Erythroblast (primary cell): ENCODE measurements at places on chromosomes 1 and 21.

- DNase-seq, result no peak
Measured at GRCh38 chr1:76390456-76390855, 315.9 kb downstream of the ST6GALNAC3 start.

- no peak for DNase-seq
Measured at GRCh38 chr1:71417421-71417820, 336.6 kb upstream of the ZRANB2 start.

DNA sequence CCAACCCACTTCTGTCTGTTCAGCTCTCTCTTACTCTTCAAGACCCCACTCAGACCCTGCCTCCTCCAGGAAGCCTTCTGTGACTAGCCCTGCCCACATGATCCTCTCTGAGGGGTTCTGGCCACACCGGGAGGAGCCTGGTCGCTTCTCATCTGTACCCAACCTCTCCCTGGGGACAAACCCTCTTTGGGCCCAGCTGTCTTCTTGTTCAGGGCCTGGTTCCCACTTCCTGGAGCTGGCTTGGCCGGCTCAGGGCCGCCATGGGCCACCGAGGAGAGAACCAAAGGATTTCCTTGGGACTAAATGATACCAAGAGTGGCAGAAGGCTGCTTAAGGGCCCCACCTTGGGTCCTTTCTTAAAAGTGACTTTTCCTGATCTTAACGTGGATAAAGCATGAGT is 124.7 kb upstream of the ZBTB40 start:
- DNase-seq, result no peak

DNA sequence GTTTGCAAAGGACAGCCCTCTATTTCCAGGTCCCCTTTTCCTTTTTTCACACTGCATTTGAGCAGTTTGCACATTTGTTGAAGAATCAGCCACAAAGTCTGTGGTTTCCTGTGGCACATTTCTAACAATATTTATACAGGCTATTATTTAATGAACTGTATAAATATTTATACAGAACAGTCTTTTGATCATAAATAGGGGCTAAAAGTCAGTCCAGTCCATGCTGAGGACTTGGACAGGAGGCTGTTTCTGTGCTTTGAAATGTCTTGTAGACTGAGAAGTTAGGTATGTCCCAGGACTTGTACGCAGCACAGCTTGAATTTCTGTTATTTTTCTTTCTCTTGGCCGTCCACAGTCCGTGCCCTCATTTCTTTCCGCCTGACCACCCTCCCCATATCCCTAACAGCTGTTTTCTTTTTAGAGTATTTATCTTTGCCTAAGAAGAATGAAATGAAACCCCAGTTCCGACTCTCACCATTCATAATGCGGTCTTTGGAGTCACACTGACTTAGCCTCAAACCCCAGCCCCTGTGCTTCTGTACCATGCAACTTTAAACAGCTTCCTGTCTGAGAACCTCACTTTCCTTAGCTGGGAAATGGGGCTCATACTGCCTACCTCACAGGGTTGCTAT is 19.7 kb downstream of the FGGY start:
- DNase-seq, result no peak

- DNase-seq, result no peak
Measured at GRCh38 chr1:6301526-6301925, 40.6 kb upstream of the GPR153 start.

- DNase-seq, result no peak
Measured at GRCh38 chr1:35925741-35926140, 5.2 kb upstream of the AGO3 start.

DNA sequence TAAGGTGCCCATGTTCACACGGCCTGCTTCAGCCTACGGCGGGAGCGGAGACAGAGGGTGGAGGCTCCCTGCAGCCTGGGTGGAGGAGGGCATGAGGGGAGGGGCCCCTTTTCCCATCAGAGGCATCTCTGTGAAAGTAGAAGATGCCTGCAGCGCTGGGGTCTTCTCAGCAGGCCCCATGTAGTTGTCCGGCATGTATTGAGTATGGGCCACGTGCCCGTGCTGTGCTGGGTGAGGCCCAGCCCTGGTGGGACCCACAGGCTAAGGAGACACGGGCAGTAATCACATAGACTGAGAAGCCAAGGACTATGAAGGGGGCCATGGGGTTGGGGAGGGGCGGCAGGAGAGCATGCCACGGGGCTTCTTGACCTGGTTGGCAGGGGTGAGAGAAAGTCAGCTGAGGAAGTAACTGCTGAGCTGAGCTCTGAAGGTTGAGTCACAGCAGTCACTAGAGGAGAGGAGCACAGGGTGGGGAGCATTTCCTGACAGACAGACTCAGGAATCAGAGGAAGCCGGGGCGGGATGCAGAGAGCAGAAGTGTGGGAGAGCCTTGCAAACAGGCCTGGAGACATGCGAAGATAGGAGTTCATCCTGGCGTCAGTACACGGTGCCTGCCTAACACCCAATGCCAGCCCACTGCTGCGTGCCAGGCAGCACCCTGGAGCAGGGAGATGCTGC is 21.6 kb downstream of the PSEN2 start:
- no peak for DNase-seq

DNA sequence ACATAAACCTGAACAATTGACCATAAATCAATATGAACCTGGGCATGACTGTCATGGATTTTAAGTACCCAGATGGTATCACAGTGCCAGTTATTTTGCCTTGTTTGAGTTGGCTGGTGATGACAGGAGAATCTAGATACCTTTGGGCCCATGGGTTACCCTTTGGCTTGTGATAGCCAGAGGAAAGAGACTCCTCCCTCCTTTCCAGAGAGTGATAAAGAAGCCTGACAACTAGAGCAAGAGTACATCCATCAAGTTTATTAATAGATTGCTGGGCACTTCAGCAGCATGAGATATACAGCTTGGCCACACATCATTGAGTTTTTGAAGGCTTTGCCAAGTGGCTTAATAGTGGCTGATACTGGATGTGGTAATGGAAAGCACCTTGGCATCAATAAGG is 6.6 kb upstream of the FMO3 start:
- DNase-seq, result no peak

DNA sequence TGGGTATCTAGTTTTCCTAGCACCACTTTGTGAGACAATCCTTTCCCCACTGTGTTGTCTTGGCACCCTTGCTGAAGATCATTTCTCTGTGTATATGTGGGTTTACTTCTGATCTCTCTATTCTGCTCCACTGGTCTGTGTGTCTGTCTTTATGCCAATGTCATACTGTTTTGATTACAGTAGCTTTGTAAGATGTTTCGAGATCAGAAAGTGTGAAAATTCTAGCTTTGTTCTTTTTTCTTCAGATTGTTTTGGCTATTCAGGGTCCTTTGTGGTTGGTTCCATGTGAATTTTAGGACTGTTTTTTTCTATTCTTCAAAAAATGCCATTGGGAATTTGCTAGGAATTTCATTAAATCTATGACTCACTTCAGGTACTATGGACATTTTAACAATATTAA is 116.2 kb downstream of the KIF26B start:
- DNase-seq, result no peak

DNA sequence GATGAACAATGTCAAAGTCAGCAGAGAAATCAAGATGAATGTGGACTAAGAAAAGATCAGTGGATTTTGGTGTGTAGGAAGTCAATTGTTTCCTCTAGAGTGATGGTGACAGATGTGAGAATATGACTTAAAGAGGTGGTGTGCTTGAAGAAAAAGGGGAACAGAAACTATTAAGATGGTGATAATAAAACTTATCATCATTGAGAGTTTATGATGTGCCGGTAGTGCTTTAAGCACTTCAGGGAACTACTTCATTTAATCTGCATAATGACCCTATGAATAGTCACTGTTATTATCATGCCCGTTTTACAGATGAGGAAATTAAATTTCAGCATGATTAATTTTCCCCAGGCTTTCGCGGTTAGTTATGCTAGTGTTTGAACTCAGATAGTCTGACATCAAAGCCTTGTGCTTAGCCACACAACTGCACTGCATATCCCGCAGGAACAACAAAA is 246.9 kb upstream of the LRRC7 start:
- DNase-seq, result no peak

- DNase-seq, result no peak
Measured at GRCh38 chr1:230170153-230170547, 103.1 kb downstream of the GALNT2 start.

GRCh38 chr1:215453440-215453839 is 113.7 kb upstream of the KCTD3 start:
- DNase-seq, result no peak

- DNase-seq, result peak; percentile 71
Measured at GRCh38 chr1:118151312-118151937, 33.6 kb downstream of the SPAG17 start.

DNA sequence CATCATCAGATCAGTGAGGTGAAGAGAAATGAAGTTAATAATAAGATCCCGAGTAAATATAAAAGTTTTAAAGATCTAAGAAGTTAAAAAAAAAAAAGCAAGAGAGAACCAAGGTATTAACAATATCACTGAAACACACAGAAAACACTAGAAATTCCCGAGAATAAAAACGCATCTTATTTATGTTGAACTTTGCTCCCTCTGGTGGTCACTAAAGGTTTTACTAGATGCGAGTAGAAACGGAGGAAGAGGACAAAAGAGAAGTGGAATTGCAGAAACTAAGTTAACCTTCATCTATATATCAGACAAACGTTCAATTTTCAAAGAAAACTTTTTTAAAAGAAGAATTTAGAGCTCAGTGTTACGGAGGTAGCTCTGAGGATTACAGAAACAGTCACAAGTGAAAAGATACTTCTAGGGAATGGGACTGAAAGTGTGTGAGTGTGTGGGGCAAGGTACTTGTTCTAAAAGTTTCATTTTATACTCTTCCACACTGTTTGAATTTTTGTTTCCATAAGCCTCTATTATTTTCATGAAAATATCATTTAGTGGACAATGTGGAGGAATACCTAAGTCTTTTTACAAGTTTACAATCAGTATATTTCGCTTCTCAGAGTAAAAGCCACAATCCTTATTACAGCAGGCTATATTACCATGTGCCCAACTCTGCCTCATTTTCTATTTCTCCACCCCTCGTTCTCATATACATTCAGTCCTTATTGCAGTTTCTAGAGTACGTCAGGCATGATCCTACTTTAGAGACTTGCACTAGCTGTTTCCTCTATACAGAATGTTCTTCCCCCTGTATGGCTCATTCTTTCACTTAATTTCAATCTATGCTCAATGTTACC is 19.7 kb downstream of the ACBD6 start:
- DNase-seq, result peak; percentile 57

- DNase-seq, result no peak
Measured at GRCh38 chr1:93969371-93969770, 60.1 kb upstream of the GCLM start.

DNA sequence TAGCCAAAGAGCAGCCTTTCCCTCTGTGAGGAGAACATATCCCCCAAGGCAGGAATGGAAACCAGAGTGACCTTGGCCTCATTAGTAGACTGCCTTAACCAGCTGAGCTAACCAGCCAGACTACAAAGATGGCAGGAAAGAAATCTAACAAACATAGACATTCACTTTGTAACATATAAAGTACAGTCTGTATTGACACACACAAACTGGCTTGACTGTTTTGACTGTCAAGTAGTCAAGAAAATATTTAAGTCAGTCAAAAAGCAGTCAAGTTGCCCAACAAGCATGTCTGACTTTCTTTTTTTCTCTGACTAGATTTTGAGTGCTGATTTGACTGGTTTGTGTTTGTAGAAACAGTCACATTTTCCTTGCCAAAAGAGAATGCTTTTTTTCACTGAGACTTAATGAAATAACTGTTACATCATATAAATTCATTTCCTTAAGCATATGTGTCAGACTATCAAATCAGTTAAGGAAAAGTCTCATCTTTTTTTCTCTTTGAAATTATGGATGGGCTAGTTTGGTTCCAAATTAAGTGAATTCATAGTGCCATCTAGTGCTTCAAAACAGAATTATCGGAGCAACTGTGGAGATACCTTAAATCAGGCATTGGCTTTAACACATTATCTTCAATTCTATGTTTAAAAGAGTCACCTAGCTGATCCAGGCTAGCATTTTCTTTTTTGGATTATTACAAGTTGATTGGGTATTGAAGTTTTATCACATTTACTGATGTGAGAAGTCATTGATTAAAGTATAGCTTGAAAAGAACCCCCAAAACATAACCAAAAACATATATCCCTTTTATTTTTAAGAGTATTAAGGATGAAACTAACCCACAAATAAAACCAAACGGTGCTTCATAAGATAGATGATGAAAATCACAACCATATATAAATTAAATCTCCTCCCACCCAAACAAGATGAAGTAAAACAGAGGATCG is 75.0 kb downstream of the ATP6V1G3 start:
- DNase-seq, result peak; percentile 63

DNA sequence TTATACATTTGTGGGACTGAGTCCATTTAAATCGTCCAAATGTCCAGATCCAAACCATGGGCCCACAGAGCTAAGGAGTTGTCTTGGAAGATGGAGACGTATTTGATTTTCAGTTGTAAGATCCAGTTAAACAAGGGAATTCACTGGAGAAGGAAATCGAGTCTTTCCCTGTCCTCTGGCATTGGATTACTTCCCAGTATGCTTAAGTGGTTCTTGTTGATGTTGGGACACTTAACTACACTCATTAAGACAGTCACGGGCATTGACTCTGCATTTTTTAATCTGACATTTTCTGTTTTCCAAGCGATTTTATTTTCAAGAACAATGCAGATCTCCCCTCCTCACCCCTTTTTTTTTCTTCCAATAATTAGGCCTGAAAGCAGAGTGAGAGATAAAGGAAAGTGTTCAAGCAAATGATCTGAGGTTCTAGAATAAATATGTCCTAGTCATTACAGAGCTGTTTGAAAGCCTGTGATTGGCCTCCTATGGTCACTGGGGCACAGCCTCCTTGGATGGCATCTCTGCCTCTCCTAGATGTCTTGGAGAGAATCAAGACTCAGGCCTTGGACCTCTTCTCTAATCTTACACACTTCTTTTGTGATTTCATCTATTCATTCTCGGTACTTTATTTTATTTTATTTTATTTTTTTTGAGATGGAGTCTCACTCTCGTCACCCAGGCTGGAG is 48.9 kb downstream of the CD247 start:
- DNase-seq, result no peak

- DNase-seq, result no peak
Measured at GRCh38 chr1:112402682-112403643, 6.9 kb downstream of the CTTNBP2NL start.

DNA sequence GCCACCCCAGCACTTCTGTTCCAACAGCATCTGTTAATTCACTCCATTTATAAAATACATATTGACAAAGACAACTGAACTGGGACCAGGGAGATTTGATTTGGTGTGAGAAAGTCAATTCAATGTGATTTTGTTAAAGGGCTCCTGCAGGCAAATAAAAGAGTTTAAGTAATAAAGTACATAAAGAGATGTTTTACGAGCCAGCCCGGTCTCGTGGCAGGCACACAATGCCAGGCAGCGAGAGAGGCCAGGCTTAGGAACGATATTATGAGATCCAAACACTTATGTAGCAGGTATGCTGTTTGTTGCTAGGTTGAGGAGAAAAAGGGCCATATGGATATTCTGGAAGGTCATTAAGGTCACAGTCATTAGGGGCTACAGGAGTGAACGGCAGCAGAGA is 227.1 kb downstream of the KCTD3 start:
- no peak for DNase-seq

GRCh38 chr1:76933847-76934815 is 66.9 kb downstream of the ST6GALNAC5 start:
- DNase-seq, result no peak

- DNase-seq, result no peak
Measured at GRCh38 chr1:109946511-109946910, 35.9 kb downstream of the CSF1 start.

- DNase-seq, result no peak
Measured at GRCh38 chr1:24369199-24369598, 44.4 kb downstream of the STPG1 start.
